A549 treated with Mapracorat at 1 μM for 4 hours (cell line): ENCODE measurements at places on chromosomes 4 and X. TPM values are rescaled to one million over a fixed set of nuclear protein-coding genes. Genes with fewer than 3 reads are reported as not detected.

TCEAL7 gene
- total RNA-seq, result not detected in 5 replicates

BST1 gene
- 14.4 to 20.0 TPM (median 16.6 TPM) in 5 replicates for total RNA-seq

GPRASP1 gene
- total RNA-seq, result 0.22 to 0.35 TPM (median 0.26 TPM) in 5 replicates

ENPP6 gene
- total RNA-seq, result not detected in 5 replicates

EOLA2 gene
- total RNA-seq, result 52.9 to 66.5 TPM (median 57.8 TPM) in 5 replicates
